CD4-positive, alpha-beta T cell (primary cell): ENCODE measurements at places on chromosomes 13 and 19. TPM values are rescaled to one million over a fixed set of nuclear protein-coding genes. Genes with fewer than 3 reads are reported as not detected.

MRI1 gene
- 21.1 TPM for total RNA-seq

DNA sequence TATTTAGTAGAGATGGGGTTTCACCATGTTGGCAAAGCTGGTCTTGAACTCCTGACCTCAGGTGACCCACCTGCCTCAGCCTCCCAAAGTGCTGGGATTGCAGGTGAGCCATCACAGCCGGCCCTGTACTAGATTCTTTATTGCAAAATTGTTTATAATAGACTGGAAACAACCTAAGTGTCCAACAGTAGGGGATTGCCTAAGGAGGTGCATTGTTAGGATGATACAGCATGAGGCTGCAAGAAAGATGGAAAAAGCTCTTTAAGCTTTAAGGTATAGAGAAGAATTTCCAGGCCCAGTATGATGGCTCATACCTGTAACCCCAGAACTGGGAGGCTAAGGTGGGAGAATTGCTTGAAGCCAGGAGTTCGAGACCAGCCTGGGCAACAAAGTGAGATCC is 8.2 kb downstream of the BCAT2 start:
- no peak overlapping the region for H3K4me3 ChIP-seq
- peaks cover 6% of the 10 kb centered on the region for H3K36me3 ChIP-seq
- no peak for DNase-seq
- peaks cover 4% of the 10 kb centered on the region for H3K4me1 ChIP-seq

- DNase-seq = no peak
- H3K4me1 ChIP-seq = no peaks in the 10 kb centered on the region
- no peaks in the 10 kb centered on the region for H3K27me3 ChIP-seq
- no peaks in the 10 kb centered on the region for H3K36me3 ChIP-seq
- H3K27ac ChIP-seq = no peak overlapping the region
Observed at GRCh38 chr13:94427313-94427953, 52.0 kb downstream of the DCT start.

DNA sequence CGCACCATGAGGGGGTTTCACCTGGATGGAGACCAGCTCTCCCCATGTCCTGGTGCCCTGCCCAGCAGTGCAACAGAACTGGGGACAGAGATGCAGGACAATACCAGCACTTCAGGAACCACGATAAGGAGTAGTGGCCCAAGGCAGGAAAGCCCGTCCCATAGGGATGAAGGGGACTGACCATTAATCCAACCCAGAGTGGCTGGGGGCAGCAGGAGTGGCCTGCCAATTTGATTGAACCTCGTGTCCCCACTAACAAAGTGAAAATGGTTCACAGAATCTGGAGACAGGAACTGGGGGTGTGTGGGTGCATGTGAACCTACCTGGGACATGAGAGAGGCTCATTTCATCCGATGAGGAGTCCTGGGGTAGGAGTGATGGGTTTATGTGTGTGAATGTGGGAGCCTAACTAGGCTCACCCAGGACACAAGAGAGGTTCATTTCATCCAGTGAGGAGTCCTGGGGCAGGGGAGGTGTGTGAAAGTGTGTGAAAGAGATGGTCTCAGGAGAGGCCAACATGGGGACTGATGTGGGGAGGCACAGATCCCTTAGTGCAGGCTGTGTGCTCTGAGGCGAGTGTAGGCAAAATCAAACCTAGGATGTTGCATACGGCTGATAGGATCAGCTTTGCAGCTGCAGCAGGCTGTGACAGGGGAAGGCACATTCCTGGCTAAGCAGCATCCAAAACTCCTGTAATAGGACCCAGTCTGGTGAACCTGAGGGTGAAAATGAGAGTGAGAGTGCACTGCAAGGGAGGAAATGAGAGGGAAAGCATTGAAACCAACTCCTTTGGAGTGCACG is 98.2 kb downstream of the ZNF429 start:
- no peaks in the 10 kb centered on the region for H3K36me3 ChIP-seq
- no peaks in the 10 kb centered on the region for H3K27me3 ChIP-seq
- no peak overlapping the region for H3K27ac ChIP-seq

GRCh38 chr19:30096596-30097370 is 154.7 kb downstream of the URI1 start:
- H3K27ac ChIP-seq = no peak overlapping the region
- no peaks in the 10 kb centered on the region for H3K4me1 ChIP-seq
- no peaks in the 10 kb centered on the region for H3K36me3 ChIP-seq
- H3K27me3 ChIP-seq = no peaks in the 10 kb centered on the region
- no peak overlapping the region for H3K4me3 ChIP-seq

- no peak for DNase-seq
- H3K4me1 ChIP-seq = peaks cover 23% of the 10 kb centered on the region
- no peaks in the 10 kb centered on the region for H3K27me3 ChIP-seq
- H3K4me3 ChIP-seq = peak overlapping the region; percentile 88
- peaks cover under 1% of the 10 kb centered on the region for H3K36me3 ChIP-seq
Observed at GRCh38 chr19:2944403-2944774, 382 bp downstream of the ZNF77 start.
